Fibroblast of skin of right quadriceps (primary cell): ENCODE measurements at places on chromosomes 12 and 14.

GRCh38 chr14:55968741-55969140, 149.5 kb upstream of the PELI2 start:
- peak; percentile 1 for DNase-seq

DNA sequence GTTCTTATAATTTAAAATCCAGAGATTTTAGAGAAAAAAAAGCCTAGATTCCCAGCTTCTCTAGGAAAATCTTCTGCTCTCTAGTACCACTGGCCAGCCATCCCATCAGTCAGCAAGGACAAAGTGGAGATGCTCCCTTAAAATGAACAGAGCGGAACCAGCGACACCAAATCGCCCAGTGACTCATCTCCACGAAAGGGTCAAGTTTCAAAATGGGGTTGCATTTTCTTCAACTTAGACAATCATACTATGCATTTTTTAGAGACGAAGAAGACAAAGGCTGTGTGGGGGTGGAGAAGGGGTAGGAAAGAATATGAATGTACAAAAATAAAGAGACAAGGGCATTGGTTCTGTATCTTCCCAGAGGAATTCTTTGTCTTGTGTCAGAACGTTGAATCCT, 212.0 kb downstream of the SLC15A4 start:
- peak; percentile 13 for DNase-seq

- DNase-seq, result no peak
Measured at GRCh38 chr12:71601546-71601945, 62.1 kb downstream of the ZFC3H1 start.

- DNase-seq, result peak; percentile 80
Measured at GRCh38 chr12:84507956-84508850, 404.4 kb downstream of the SLC6A15 start.

DNA sequence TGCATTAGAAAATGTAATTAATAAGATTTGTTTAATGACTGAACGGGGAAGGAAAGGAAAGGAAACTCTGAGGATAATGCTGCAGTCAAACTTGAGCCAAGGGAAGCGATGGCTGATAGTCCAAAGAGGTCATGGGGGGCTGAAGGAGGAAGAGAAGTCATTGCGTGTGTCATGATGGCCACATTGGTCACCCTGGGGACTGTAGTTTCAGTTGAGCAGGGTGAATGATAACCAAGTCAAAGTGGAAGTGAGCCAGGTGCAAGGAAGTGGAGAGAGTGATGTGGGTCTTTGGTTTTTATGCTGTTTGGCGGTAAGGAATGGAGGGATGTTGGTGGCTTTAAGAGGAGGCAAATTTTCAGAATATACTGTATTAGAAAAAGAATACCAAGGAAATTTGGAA, 21.6 kb downstream of the C12orf75 start:
- no peak for DNase-seq

- DNase-seq, result no peak
Measured at GRCh38 chr12:41061192-41061591, 126.9 kb upstream of the PDZRN4 start.

DNA sequence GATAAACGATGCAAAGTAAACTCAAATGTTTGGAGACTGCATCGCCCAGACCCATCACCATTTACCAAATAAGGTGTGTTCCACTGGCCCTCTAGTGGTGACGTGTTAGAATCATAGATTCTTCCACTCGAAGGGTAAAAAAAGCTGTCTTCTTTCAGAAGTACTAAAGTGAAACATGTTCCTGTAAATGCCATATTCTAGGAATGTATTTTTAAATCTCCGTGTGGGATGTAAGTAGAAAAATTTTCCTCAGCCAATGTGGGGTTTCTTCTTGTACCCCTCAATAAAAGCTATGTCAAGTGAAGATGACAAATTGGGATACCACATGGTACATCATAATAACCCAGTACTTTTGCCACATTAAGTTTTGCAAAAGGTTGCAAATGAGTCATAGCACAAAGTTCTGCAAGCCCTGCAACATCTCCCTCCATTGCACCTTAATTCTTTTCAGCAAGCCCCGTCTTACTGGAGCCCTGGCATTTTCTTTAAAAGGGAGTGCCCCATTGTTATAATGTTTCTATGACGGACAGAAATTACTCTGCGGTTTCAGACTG, 100.8 kb downstream of the CCER1 start:
- peak; percentile 56 for DNase-seq

DNA sequence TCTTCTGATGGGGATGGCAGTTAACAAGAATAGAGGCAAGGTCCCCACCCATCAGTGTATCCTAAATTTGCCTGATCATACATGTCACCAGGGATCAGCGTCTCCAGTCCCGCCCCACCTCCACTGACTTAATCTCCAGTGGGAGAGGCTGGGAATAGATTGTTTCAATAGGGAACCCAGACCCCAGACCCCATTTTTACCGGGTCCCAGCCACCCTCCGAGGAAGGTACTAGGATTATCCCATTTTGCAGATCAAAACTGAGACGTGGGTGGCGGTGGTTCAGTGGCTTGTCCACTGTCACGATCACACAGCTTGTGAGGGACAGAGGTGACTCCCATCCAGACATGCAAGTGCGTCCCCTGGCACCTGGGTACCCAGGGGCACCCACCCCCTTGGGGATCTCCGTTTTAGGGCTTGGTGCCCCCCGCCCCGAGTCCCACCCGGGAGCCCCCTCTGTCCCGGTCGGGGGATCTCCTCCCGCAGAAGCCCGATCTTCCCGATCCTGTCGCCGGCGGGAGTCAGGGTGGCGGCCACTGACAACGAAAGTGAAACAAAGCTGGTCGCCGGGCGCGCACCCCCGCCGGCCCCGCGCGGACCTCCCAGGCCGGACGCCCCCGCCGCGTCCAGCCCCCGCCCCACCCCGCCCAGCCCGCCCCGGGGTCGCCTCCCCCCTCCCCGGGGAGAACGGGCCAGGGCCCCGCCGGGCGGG, 523 bp downstream of the WSB2 start:
- peak; percentile 17 for DNase-seq
